Natural killer cell treated with Interleukin-12 subunit alpha and Interleukin-12 subunit beta and Interleukin-15 and Interleukin-18, amount 100 ng/mL, for 72 hours (primary cell): ENCODE measurements at places on chromosomes 6 and 20. TPM values are rescaled to one million over a fixed set of nuclear protein-coding genes. Genes with fewer than 3 reads are reported as not detected.

The MEP1A gene
- not detected for total RNA-seq

The PDE7B gene
- not detected for total RNA-seq

The SLC22A2 gene
- total RNA-seq, result not detected

The VSX1 gene
- not detected for total RNA-seq

The WFDC12 gene
- not detected for total RNA-seq
